H4 (cell line): ENCODE measurements at places on chromosomes 6 and 20.
A peak's percentile ranks its signal among the peaks of the same experiment; 100 is the strongest.

DNA sequence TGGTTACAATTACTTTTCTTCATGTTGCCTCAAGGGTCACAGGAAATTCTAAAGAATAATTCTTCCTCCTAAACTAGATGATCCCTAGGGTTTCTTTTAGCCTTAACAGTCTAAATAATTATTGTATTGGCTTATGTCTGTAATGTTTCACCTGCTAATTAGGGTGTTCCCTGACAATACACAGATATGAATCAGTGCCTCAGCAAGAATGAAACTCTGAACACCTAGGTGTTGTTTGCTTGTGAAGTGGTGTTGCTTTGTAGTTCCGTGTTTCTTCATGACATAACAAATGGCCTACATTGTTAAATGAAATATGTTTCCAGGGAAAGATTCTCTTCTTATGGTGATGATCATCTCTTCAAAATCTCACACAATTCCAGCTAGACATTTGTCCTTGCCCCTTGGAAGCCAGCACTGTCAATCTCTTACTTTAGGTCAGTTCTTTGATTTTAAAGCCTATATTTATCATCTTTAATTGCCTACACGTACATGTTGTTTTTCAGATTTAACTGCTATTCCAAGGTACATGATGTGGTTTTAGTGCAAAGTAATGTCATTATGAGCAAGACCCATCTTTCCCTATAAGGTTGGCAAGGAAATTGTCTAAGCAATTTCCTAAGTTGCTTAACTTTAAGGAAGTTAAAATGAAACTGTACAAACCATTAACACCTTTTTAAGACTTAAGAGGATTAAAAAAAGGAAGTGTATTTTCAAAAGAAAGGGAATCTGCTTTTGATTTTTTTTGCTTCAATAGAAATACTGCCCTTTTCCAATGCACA is 111.9 kb downstream of the TBC1D7 start:
- DNase-seq = no peak

DNA sequence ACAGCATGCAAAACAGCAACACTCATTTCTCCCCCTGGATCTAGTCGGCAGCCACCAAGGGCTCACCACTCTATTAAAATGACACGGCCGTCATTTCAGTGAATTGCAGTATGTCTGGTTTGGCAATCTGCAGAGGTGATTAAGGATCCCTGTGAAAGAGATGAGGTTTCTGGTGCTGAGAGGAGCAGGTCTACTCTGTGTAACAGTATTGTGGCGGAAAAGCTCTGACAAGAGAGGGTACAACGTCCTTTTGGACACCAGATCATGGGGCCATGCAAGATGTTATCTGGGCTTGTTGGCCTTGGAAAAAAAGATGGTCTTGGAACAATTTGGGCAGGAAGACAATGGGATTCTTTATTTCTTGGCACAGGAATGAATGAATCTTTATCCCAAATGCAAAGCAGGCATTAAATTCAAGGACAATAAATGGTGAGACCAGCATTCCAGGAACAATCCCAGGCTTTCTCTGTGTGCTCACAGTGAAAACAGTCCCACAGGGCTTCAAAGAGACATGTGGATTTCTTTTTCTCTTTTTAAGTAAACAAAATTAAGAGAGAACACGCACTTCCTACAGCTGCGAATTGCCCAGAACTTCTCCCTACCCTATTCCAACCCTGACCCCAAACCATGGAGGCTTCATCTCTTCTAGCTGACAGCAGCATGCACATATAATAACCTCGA is 33.7 kb upstream of the ADGRF1 start:
- DNase-seq = no peak

DNA sequence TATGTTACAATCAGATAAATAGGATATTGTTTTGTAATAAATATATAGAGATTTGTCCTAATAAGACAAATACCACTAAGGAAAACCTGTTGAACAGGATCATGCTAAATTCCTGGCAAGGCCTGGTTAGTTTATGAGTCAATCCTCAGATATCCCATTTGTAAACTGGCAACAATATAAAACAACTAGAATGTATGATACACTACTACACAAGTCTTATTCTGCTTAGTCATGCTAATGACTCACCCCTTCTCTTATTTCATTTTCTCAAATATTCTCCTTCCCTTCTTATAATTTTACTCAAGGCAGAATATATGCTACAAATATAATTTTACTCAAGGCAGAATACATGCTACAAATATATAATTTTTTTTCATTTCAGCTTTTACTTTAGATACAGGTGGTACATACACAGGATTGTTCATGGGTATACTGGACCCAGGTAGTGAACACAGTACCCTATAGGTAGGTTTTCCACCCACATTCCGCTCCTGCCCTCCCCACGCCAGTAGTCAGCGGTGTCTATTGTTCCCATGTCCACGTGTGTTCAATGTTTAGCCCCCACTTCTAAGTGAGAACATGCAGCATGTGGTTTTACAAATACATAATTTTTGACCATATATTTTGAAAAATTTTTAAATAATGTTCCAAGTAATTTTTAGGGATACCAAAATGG is 6.3 kb downstream of the OSER1 start:
- peak; percentile 93 for DNase-seq

- no peak for DNase-seq
Observed at GRCh38 chr6:122780114-122780513, 598 bp downstream of the FABP7 start.

DNA sequence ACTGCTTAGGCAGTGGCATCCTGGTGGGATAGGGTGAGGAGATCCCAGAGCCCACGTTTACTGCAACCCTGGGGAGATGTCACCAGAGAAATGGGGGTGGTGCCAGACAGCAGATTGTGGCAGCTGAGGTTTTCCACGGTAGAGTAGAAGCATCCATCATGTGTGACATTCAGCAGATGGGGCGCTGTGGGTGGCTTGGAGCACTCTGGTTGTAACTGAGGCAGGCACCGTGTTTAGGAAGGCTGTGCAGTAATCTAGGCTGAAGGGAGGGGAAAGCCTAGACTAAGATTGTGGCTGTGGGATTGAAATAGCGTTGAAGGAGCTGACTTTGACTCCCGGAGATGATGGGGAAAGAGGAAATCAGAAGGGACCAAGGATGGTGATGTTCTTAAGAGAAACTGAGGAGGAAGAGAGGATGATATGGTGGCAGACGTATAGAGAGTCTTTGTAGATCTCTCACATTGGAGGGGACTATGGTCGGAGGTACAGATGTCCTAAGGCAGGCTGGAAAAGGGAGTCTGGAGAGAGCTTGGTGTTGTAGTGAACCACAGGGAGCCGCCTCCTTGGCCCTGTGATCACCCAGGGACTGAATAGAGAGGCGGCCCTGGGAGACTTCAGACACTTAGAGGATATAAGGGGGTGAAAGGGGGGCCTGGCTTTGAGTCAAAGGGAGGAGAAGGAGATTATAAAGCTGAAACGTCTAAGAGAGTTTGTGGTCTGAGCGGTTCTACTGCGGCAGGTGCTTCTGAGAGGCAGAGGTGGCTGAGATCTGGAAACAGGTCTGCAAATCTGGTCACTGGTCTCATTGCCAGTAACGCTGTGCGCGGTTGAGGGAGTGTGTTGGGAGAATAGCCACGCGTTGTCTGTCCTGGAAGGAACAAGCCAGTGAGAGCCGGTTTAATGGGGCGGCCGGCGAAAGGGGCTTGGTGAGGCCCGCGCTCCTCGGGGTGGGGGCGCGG is 792 bp upstream of the MICA start:
- no peak for DNase-seq

- no peak for DNase-seq
Observed at GRCh38 chr6:22751223-22751622, 181.9 kb downstream of the HDGFL1 start.

DNA sequence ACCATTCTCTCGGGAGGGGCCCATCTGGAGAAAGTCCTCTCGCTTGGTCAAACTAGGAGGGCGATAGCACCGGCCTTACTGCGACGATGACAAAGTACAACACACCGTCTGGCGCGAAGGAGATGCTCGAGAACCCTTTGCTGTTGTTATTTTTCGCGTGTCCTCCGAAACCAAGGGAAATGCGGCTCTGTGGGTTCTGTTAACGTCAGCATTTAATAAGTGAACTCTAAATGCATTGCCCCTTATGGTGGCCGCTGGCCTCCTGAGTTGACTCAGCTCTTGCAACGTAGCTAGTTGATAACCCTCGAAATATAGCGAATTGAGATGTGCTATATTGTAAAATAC is 577 bp upstream of the SCAND1 start:
- peak; percentile 20 for DNase-seq

GRCh38 chr20:25686081-25687067 is 10.3 kb downstream of the ZNF337 start:
- no peak for DNase-seq

GRCh38 chr20:62955519-62956386 is 3.2 kb downstream of the SLC17A9 start:
- DNase-seq = peak; percentile 36

DNA sequence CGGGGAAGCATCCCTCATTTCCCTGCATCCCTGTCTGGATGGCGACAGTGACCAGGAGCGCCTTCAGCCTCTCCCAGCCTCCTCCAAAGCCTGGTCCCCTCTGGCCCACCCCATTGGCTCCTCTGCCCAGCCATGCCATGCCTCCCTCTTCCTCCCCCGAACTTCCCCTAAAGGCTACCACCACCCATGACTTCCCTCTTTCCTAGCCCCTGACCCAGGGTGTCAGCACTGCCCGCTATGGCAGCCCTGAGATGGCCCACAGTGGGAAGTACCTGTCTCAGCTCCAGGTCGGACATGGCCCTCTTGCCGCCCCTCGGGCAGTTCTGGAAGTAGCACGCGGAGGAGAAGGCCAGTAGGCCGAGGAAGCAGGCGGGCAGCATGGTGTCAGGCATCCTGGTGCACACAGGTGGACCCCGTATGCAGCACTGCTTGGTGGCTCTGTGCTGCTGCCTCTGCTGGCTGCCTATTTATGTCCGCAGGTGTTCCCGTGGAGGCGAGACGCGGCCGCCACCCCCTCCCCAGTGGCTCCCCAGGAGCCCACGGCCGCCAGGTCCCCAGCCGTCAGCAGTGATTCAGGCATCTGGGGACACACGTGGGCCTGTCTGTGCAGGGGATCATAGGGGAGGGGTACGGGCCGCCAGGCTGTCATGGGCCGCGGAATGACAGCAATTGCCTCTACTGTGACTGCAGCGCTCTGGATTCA is at the start of gene AVP:
AVP (minus strand) TSS at position 442 of the 703 bp plus-strand sequence; CDS start at position 392, 50 bp downstream.
- DNase-seq = no peak

DNA sequence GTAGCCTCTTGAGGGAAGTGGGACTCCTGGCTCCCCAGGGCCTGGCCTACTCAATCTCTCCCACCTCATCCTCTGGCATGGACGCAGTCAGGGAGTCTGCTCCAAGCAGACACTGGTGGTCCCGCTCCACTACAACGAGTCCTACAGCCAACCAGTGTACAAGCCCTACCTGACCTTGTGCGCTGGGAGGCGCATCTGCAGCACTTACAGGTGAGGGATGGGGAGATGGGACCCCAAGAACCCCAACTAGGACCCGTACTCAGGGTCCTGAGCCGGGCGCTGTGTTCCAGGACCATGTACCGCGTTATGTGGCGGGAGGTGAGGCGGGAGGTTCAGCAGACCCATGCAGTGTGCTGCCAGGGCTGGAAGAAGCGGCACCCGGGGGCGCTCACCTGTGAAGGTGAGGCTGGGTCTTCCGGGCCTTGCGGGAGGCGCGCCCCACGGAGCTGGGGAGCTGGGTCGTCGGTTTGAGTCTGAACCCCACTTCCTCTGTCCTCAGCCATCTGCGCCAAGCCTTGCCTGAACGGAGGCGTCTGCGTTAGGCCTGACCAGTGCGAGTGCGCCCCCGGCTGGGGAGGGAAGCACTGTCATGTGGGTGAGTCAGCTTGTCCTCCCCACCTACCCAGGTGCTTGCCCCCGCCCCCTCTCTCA is 2.1 kb downstream of the EGFL8 start:
- no peak for DNase-seq

- DNase-seq = peak; percentile 25
Observed at GRCh38 chr6:132937466-132937906, 123.1 kb downstream of the RPS12 start.

- DNase-seq = no peak
Observed at GRCh38 chr6:87670707-87671106, 31.3 kb downstream of the AKIRIN2 start.

- no peak for DNase-seq
Observed at GRCh38 chr6:128365520-128366160, 154.8 kb downstream of the PTPRK start.

- no peak for DNase-seq
Observed at GRCh38 chr20:24891546-24892393, 57.3 kb upstream of the CST7 start.

DNA sequence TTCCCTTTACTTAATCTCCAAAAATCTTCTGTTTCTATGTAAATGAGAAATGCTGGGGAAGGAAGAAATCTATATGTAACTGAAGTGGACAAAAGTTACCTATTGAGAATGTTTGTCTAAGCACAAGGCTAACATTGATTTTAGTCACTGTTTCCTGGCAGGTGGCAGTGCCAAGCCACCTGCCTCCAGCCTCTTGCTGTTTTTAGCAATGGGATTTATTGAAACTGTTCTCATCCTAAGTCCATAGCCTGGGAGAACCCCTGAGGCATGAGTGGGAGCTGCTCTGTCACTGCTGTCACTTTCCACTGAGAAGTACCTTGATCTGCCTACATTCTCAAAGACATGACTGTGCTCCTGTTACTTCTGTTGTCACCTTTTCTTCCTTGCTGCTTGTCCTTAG is 14.7 kb downstream of the ENPP3 start:
- no peak for DNase-seq
